ENCODE measurements at places on chromosomes 5 and 9. TPM values are rescaled to one million over a fixed set of nuclear protein-coding genes. Genes with fewer than 3 reads are reported as not detected.
A peak's percentile ranks its signal among the peaks of the same experiment; 100 is the strongest.

GRCh38 chr5:172395483-172395882 is 58.8 kb downstream of the SH3PXD2B start:
- DNase-seq = no peak

- peak; percentile 52 for DNase-seq
Measured at GRCh38 chr5:173472164-173472563, 143.9 kb upstream of the STC2 start.

GRCh38 chr9:70119786-70120185 is 76.1 kb downstream of the MAMDC2 start:
- DNase-seq = no peak

DNA sequence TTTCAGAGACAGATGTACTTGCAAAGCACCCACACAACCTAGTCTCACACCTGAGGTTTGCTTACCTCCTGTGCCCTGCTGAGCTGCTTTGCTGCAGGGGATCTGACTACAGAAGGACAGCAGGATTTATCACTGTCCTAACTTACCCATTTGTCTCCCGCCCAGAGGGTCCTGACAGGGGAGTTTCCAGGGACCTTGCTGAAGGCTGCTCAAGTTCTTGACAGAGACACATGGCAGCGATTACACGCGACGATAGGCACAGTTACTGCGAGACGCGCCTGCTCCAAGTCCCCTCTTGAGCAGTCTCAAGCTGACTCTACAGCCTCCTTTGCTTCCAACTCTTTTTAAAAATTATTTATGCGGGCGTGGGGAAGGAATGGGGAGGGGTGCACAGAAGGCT is 24.6 kb upstream of the GALNT10 start:
- no peak for DNase-seq

GRCh38 chr5:131957721-131958441 is 12.4 kb upstream of the MEIKIN start:
- DNase-seq = no peak

GRCh38 chr5:138752341-138752950 is 779 bp upstream of the CTNNA1 start:
- DNase-seq = peak; percentile 21

GRCh38 chr5:73899055-73899454 is 273.1 kb downstream of the ARHGEF28 start:
- DNase-seq = no peak

DNA sequence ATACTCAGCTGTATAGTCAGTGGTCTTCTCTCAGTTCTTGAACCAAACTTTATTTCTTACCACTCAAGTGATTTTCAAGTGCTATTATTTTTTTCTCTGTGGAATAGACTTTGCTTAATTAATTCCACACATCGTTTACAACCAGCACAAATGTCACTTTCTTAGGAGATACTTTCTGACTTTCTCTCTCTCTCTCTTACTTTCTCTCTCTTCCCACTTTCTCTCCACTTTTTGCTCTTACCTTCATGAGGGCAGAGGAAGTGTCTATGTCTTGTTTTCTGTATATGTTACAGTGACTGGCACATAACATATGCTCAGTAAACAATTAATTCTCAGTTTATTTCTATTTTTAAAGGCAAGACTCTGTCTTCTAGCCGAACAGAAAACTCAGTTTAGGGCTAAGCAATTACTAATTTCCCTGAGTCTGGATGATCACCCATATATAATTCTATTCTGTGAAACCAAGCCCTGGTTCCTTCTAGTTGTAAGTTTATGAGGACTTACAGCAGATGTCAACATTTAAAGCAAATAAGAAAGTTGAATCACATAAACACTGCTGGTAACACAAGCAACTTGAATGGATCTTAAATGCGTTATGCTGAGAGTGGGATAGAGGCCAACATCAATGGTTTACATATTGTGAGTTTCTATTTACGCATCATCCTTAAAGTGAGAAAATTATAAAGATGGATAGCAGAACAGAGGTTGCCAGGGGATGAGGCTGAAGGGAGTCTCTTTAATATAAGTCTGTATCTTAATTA is 791.4 kb downstream of the MTRR start:
- DNase-seq = no peak

GRCh38 chr9:101579711-101580545 is 14.8 kb downstream of the PPP3R2 start:
- no peak for DNase-seq

Gene ANXA2R
- 62.8 TPM for total RNA-seq

DNA sequence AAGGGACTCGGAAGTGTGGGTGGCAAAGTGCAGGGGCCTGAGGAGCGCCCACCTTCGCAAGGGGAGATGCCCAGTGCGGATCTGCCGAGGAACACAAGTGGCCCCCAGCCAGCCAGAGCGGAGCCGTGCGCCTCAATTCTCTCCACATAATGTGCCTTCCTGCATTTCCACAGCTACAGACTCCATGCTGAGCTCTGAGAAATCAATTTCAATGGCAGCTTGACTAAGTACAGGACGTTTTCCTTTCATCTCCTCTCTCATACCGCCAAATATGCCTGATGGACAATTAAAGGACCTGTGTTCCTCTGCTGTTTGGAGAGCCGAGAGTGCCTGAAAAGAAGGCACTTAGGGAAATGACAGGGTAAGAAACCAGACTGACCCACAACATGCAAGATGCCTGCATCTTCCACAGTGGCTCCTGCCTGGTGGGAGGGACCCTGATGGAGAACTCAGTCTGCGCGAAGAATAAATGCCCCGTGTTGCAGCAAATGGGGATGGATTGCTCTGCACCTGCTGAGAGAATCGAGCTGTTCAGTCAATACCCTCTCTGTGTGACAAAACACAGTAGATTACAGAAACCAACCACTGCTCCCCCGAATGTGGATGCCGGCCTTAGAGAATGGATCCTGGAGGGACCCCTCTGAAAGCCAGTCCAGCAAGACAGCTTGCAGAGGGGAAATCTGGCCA is 38.6 kb upstream of the OLFM1 start:
- DNase-seq = no peak

Gene IQGAP2
- total RNA-seq = 49.2 TPM

DNA sequence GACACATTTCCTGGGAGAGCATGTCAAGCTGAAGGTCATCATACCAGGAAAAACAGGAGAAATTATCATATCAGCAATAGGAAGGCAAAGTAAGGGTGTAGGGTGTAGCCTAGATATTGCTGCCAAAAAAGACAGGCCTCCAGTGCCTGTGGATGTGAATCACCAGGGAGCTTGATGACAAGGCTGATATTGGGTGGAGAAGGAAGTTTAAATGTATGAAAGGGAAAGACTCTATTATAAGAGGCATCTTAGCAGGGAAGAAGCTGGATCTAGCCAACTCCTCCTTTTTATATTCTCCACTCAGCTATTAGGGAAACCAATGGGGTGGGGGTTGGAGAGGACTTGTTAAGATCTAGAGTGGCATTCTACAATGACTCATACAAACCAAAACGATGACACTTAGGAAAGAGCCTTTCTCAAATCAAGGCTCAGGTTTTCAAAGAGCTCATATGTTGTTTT is 13.4 kb upstream of the TXNDC8 start:
- DNase-seq = no peak

Gene MARCOL
- total RNA-seq = not detected

Gene NUTM2G
- not detected for total RNA-seq

DNA sequence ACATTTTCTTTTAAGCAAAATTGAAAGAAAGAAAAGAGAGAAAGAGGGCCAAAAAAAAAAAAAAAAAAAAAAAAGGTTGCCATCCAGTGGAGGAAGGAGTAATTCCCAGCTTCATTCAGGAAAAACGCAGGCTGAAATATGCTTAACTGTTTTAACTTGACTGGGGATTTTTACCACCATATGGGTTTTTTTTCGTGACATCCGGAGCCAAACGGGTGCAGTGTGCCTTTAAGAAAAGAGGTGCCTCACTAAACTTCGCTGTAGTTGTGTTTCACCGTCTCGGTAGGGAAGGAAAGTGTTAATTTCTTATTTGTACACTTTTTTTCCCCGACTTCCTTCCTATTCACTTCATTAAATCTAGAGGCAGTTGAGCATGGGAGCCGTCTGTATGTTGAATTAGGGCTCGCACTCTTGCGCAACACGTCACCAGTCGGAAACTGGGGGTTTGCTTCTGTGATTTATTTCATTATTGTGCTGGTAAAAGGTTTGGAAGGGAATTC is 143.0 kb downstream of the SMARCA2 start:
- DNase-seq = peak; percentile 67

Gene ATP6V1G1
- total RNA-seq = 90.9 TPM

Gene SGCD
- total RNA-seq = 7.1 TPM

Gene BTNL3
- not detected for total RNA-seq

- DNase-seq = no peak
Measured at GRCh38 chr5:14236757-14237156, 93.6 kb downstream of the TRIO start.

DNA sequence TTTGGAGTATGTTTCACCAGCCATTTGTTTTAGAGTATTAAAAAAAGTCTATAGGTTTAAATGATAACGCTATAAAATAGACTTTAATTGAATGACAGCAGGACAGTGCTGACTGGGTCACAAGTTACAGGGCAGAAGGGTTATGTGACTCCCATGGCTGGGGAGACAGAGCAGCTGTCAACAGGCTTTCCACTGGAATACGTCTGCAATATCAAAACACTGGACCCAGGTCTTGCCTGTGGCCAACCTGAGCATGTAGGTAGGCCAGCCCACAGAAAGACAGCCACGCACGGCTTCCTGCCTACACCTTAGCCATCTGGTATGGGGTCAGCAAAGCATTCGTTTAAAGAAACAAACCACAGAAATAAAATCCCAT is 80.7 kb downstream of the OTULIN start:
- no peak for DNase-seq

DNA sequence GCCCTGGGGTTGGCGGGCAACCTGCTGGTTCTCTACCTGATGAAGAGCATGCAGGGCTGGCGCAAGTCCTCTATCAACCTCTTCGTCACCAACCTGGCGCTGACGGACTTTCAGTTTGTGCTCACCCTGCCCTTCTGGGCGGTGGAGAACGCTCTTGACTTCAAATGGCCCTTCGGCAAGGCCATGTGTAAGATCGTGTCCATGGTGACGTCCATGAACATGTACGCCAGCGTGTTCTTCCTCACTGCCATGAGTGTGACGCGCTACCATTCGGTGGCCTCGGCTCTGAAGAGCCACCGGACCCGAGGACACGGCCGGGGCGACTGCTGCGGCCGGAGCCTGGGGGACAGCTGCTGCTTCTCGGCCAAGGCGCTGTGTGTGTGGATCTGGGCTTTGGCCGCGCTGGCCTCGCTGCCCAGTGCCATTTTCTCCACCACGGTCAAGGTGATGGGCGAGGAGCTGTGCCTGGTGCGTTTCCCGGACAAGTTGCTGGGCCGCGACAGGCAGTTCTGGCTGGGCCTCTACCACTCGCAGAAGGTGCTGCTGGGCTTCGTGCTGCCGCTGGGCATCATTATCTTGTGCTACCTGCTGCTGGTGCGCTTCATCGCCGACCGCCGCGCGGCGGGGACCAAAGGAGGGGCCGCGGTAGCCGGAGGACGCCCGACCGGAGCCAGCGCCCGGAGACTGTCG is 976 bp downstream of the RXFP3 start:
- no peak for DNase-seq

GRCh38 chr5:91438871-91439270 is 55.8 kb upstream of the ARRDC3 start:
- no peak for DNase-seq

Gene NEUROG1
- total RNA-seq = not detected

- no peak for DNase-seq
Measured at GRCh38 chr5:173453167-173453566, 125.0 kb upstream of the STC2 start.

DNA sequence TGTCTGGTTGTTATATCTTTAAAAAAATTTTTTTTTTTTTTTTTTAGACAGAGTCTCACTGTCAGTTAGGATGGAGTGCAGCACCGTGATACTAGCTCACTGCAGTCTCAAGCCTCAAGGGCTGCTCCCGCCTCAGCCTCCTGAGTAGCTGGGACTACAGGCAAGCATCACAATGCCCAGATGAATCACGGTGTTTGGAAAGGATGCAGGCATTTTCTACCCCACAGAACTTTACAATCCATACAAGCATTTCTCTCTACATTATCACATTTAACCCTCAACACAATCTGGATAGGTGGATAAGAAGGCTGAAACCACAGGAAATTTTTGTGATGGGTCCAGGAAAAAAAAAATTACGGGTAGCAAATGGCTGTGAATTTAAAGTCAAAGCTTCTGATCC is 5.8 kb upstream of the PCA3 start:
- DNase-seq = no peak

GRCh38 chr5:117547192-117547591 is 972.6 kb upstream of the SEMA6A start:
- DNase-seq = no peak

Gene HDAC3
- total RNA-seq = 68.0 TPM

Gene FOXI1
- not detected for total RNA-seq

Gene PCSK1
- not detected for total RNA-seq

- no peak for DNase-seq
Measured at GRCh38 chr9:125444956-125445506, 183.4 kb downstream of the GAPVD1 start.

Gene PLEKHG4B
- not detected for total RNA-seq

- no peak for DNase-seq
Measured at GRCh38 chr9:431701-432100, 217.0 kb downstream of the DOCK8 start.
